ENCODE measurements at places on chromosomes 11 and 22.

DNA sequence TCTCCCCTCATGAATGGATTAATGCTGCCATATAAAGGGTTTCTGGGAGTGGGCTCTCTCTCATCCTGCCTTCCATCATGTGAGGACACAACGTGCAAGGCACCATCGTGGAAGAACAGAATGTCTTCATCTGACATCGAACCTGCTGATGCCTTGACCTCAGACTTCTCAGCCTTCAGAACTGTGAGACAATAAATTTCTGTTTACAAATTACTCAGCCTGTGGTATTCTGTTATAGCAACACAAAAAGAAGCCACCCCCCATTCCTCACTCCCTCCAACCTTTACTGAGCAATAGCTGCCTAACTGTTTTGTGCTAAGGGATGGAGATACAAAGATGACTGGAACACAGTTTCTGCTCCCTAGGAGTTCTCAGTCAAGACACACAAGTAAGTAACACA, 106.1 kb upstream of the PLET1 start:
- DNase-seq = no peak

- DNase-seq = no peak
These were observed 1.2 kb downstream of the UBE2L6 start for GRCh38 chr11:57566005-57566904.

DNA sequence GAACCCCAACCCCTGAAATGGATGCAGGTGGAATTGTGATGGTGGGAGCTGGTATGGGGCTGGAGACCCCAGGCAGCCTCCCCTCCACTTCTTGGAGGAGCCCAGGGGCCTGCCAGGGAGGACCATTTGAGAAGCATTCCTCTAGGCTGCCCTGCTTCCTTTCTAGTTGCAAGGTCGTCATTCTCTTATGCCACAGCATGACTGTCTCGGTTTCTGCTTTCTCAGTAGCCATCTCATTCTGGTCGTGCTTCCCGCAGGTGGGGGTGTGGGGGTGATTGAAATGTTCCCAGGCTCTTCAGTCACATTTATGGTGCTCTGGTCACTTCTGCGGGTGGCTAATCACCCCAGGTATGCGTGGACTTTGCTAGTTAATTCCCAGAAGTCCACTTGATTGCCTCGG, 223.7 kb upstream of the TBCEL start:
- DNase-seq = no peak

GRCh38 chr11:86303257-86303656, 1.2 kb downstream of the HIKESHI start:
- DNase-seq = peak; percentile 37

DNA sequence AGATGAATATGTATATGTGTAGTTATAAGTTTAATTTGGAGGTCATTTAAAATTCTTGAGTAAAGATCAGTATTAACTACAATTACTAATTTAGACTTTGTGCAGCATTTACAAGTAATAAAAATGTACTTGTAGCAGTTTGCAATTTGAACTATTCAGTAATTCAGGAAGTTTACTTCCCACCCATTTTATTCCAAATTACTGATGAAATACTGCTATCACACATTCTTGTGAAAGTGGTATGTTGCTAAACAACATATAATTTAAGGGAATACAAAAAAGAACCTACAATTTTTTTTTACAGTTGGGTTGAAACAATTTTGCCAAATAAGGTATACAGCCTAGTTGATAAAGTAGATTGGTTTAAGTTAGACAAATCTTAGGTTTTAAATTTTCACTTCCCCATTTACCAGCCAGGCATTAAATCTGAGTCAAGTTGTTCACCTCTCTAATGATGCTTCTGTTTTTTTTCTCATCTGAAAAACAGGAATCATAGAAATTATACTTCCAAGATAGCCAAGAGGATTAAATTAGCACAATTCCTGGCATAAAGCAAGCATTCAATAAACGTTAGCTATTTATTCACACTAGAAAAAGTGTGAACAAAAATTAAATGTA, 45.3 kb downstream of the ZBTB44 start:
- no peak for DNase-seq

DNA sequence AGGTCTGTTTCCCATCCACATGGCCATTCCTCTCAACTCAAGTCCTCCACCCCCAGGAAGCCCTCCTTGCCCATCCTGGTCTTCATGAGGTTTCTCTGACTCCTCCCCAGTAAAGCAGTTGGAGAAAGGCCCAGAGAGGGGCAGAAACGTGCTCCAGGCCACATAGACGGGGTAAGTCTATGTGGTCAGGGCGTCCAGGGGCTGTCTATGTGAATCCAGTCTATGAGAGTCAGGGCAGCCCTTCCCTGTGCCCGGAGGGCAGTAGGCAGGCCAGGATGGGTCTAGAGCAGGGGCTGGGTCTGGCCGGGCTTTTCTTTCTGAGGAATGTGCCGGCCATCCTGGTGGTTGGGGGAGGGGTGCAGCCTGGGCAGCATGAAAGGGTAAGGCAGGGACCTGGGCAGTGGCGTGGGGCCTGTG, 11.7 kb downstream of the GUCD1 start:
- DNase-seq = no peak

GRCh38 chr22:47705350-47705749, 942.9 kb downstream of the TBC1D22A start:
- DNase-seq = no peak

DNA sequence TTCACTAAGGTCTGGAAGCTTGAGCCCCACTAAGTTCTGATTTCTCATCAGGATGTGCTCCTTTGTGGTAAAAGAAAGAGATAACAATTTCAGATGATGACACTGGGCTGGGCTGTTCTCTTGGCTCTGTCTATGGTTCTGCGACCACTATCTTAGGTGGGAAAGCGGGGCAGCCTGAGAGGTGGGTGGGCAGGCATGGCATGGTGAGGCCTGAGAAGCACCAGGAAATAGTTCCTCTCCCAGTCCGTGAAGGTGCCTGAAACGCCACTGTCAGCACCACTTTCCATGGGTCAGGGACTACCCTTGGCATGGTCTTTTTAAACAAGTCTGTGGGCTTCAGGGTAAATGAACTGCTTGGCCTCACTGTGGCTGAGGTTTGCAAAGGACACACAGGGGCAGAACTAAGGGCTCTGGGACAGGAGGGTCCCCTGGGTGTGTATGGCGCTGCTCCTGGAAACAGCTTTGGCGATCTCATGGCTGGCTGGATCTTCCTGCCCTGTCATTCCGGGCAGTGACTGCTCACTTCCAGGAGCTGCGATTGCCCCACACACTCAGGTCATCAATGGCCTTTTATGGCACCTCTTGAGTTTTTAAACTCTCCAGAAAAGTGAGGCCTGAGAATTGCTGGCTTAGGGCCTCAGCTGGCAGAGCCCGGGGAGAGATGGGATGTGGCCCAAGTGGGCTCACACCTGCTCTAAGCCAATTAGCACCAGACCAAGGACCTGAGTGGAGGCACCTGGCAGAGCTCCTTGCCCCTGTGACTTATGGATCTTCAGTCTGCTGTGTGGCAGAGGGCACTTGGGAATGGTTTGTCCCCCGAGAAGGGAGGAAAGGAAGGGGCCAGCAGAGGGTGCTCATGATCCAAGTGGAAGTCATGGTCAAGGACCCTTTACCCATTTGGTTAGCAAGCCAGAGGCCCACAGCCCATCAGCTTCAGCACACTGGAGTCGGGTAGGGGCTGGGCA, 55.6 kb upstream of the LYVE1 start:
- peak; percentile 20 for DNase-seq

DNA sequence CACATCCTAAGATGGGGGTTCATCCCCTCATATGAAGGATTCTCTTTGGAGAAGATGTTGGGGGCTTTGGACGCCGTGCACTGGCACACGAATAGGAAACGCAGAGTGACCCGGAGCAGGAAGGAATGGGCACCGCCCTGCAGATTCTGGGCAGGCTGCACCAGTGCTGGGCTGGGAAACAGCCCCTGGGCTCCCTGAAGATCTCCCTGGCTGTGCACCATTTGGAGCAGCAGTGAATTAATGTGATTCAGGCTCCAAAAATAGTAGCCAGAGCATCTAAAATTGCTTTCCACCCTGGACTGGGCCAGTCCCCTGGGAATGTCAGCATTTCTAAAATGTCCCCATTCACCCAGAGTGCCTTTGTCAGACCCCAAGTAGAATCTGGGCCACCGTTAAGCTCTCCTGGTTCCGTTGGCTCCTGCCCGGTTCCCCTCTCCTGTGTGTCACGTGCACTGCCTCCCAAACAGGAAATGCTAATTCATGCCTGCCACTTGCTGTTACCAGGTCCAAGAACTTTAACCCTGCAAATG, 18.6 kb downstream of the IRAG1 start:
- DNase-seq = peak; percentile 35

DNA sequence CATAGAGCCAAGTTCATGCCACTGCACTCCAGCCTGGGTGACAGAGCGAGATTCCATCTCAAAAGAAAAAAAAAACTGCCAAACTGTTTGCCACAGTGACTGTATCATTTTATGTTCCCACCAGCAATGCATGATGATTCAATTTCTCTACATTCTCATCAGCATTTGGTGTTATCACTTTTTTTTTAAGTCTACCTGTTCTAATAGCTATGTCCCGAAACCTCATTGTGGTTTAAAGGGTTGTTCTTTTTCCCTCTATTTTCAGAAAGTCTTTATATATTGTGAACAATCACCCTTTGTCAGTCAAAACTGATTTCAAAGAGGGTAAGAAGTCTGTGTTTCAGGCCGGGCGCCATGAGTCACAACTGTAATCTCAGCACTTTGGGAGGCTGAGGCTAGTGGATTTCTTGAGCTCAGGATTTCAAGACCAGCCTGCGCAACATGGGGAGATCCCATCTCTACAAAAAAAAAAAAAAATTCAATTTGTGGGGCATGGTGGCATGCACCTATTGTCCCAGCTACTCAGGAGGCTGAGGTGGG, 14.8 kb upstream of the FAM168A start:
- no peak for DNase-seq

DNA sequence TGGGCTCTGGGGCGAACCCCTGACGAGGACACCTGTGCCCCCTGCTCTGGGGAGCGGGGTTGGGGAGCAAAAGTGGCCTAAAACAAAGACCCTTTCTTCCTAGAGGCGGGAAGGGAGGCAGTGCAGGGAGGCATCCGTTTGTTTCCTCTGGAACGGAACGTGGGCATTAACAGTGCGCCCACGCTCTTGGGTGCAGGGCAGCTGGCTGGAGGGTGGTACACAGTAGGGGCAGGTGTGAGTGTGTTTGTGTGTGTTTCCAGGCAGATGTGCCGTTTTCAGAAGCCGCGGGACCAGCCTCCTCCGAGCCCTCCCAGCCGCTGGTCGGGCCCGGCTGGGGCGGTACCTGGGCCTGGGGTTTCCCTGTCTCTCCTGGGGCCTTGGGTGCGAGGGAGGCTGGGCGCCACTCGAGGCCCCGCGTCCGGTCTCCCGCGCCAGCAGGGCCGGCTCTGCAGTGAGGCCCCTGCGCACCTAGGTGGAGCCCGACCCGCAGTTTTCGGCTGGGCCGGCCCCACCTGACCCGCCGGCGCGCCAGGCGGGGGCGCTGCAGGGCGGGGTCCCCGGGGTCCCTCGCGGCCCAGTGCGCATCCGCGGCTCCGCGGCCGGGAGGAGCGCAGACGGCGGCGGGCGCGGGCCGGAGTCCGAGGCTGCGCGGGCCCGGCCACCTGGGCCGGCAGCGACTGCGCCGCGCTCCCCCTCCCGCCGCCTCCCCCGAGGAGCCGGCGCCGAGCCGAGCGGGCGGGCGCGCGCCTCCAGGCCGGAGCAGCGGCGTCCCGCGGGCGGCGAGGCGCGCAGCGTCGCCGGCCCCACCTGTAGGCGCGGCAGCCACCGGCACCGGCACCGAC, 1252.7 kb downstream of the BRD1 start:
- DNase-seq = peak; percentile 75

- no peak for DNase-seq
These were observed 22.0 kb upstream of the CAT start for GRCh38 chr11:34416766-34417165.

- DNase-seq = no peak
These were observed 265.8 kb downstream of the BUD13 start for GRCh38 chr11:116507016-116507415.

DNA sequence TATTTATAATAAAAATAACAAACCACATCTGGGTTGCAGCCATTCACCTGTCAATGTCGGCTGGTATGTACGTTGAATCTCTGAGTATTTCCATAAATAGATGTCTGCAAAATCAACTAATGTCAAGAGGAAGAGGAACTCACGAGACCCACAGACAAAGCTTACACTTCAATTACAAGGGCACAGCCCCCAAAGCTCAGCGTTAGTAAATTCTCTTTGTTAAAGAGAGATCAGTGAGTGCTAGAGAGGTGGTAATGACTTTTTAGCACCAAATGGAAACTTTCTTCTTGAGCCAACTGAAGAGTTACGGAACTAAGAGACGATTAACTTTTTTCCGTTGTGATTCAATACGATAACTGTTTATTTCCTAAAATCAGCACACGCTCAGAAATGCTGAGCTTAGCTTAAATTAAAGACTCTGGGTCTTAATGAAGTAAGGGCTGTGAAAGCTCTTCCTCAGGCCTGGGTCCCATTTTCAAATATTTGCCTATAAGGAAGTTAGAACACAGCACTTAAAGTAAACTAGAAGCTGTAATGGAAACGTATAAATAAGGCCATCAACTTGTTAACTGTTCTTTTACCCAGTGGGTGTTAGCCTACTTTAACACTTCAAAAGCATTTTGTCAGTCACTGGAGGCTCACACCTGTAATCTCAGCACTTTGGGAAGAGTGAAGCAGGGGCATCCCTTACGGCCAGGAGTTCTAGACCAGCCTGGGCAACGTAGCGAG, 22.8 kb upstream of the TFIP11 start:
- no peak for DNase-seq

DNA sequence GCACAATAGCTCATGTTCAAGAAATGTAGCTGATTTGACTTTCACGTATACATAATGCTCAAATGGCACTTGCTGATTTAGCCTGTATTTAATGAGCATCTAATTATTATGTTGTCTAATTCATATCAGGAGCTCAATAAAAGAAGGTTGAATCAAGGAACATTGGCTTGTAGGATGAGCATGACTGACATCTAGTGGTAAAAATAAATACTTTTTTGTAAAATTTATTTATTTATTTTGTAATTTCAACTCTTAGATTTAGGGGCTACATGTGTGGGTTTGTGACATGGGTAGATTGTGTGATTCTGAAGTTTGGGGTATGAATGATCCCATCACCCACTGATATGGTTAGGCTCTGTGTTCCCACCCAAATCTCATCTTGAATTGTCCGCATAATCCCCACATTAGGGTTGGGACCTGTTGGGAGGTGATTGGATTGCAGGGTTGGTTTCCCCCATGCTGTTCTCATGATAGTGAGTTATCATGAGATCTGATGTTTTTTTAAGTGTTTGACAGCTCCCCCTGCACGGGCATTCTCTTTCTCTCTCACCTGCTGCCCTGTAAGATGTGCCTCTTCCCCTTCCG, 1.7 kb upstream of the OR52E5 start:
- peak; percentile 8 for DNase-seq
